ENCODE measurements at places on chromosomes 4 and X. TPM values are rescaled to one million over a fixed set of nuclear protein-coding genes. Genes with fewer than 3 reads are reported as not detected.

GASK1B gene
- not detected for total RNA-seq

AMTN gene
- not detected for total RNA-seq

PPEF2 gene
- total RNA-seq, result not detected

RBM41 gene
- total RNA-seq, result 16.8 TPM

SPANXC gene
- total RNA-seq, result not detected

TSPAN6 gene
- 0.17 TPM for total RNA-seq

VEGFC gene
- total RNA-seq, result not detected

MUC7 gene
- total RNA-seq, result not detected

CHRNA9 gene
- total RNA-seq, result not detected

TMEM47 gene
- total RNA-seq, result not detected

ZNF280C gene
- 8.9 TPM for total RNA-seq

EDA gene
- 2.4 TPM for total RNA-seq

USP17L20 gene
- total RNA-seq, result not detected

ZNF718 gene
- 5.5 TPM for total RNA-seq

ITGB1BP2 gene
- 1.4 TPM for total RNA-seq

CRMP1 gene
- not detected for total RNA-seq

TMEM156 gene
- total RNA-seq, result 14.2 TPM

CT47B1 gene
- total RNA-seq, result not detected

LGI2 gene
- total RNA-seq, result not detected

CCDC149 gene
- total RNA-seq, result not detected

NOP14 gene
- total RNA-seq, result 25.8 TPM

DGKK gene
- total RNA-seq, result not detected

RHOH gene
- 645 TPM for total RNA-seq

IL3RA gene
- total RNA-seq, result 1.2 TPM

CXCL3 gene
- total RNA-seq, result not detected

RAB33A gene
- total RNA-seq, result 7.9 TPM

BLTP1 gene
- 108 TPM for total RNA-seq

EGF gene
- 2.1 TPM for total RNA-seq

SYAP1 gene
- 69.9 TPM for total RNA-seq

KCTD8 gene
- not detected for total RNA-seq

RBM47 gene
- 1.5 TPM for total RNA-seq

STBD1 gene
- total RNA-seq, result 0.47 TPM

ARMCX4 gene
- 8.6 TPM for total RNA-seq

NXF2B gene
- not detected for total RNA-seq

CYTL1 gene
- total RNA-seq, result 0.54 TPM

THAP6 gene
- 29.1 TPM for total RNA-seq

GRPR gene
- total RNA-seq, result not detected

RAB9B gene
- 0.22 TPM for total RNA-seq

SSX2B gene
- not detected for total RNA-seq

CENPVL3 gene
- not detected for total RNA-seq

BST1 gene
- 0.27 TPM for total RNA-seq

APLN gene
- total RNA-seq, result not detected

CPE gene
- total RNA-seq, result 1.8 TPM

DDX60 gene
- total RNA-seq, result 28.1 TPM

NWD2 gene
- not detected for total RNA-seq

S100G gene
- total RNA-seq, result not detected

DUX4 gene
- not detected for total RNA-seq

GPR50 gene
- total RNA-seq, result not detected

GUCY1B1 gene
- total RNA-seq, result 2.5 TPM

PHKA1 gene
- total RNA-seq, result 0.30 TPM

LEF1 gene
- total RNA-seq, result 469 TPM

GSX2 gene
- total RNA-seq, result not detected

TSPAN7 gene
- not detected for total RNA-seq

C4orf51 gene
- not detected for total RNA-seq

DTHD1 gene
- 3.3 TPM for total RNA-seq
